Skin of body (tissue), 3 donors: ENCODE measurements at places on chromosomes 13 and 19. TPM values are rescaled to one million over a fixed set of nuclear protein-coding genes. Genes with fewer than 3 reads are reported as not detected.

Gene KIR3DL2
- not detected for total RNA-seq

Gene ZNF701
- total RNA-seq, result 17.5 TPM

Gene SIGLECL1
- total RNA-seq, result not detected

Gene LILRB5
- total RNA-seq, result 4.1 TPM
